ENCODE measurements at places on chromosomes 7 and 10.

- no peak for DNase-seq
Observed at GRCh38 chr10:122461367-122461728, at the start of gene HTRA1. Gene HTRA1 (plus strand): TSS chr10:122461553. CDS start chr10:122461653, 100 bp downstream.

DNA sequence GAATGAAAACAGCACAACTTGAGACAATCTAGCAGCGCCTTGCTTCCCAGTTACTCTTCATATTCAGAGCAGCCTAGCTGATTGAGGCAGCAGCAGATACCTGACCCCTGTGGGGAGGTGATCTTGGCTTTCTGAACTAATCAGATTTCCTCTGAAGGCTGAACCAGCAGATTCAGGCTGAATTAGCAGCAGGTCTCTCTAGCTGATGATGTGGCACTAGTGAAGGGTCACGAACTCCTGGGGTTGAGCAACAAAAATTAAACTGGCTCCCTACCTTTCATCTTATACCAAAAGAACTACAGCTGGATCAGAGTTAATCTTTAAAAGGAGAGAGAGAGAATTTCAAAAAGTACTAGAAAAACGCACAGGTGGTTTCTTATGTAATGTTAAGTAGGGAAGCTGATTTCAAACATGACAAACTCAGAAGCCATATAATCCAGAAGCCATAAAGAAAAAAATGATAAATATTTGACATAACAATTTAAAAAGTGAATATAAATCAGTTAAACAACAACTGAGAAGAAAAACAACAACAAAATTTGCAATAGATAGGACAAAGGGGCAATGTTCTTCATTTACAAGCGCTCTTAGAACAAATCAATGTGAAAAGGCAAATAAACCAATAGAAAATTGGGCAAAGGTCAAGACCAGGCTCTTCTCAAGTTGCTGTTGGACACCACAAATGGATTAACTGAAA, 13.5 kb downstream of the SLC25A13 start:
- no peak for DNase-seq

DNA sequence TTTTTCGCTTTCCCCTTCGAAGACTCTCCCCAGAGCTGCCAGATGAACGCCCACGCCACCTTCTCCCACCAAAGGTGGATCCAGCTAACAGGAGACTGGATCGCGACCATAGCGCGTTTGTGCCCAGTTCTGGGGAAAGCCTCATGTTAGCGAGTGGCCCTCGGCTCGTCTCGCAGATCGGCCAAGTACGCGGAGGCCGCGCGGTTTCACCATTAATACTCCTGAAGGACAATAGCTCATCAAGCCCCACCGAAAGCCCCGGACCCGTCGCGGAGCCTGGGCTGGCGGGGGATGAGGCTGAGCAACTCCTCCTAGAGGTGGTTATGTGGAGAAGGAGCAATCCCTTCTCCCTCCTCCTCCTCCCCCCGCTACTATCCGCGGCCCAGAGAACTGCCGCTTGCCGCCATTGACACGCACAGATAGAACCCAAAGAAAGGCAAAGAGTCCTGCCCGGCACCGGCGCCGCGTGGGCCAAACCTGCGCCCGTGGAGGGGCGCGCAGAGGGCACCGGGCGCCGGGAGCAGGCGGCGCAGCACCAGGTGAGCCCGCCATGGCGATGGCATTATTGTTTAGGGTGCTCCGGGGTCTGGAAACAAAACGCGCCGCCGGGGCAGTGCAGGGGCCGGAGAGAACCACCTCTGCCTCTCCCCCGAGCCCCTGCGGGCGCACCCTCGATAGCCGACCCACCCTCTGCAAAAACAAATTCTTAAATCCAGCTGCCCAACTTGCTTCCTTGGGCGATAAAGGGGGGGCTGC, at the start of gene MACROH2A2:
Gene MACROH2A2 (plus strand): TSS at position 385 of the 756 bp plus-strand sequence. CDS start 22,813 bp downstream, outside the sequence.
- no peak for DNase-seq

DNA sequence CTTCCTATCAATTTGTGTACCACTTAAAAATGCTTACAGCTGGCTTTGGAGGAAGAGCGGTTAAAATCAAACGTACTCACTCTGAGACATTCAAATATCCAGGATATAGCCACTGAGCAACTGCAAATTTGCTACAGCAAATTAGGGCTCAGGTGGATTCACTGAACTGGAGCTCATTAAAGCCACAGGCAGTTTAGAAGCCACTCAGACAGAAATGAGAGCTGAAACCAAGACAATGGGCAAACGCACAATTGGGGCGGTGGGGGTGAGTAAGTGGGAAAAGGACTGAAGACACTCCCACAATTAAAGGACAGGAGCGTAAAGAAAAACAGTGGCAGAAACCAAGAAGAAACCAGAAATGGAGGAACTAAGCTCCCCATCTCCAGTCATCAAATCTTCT, 20.5 kb downstream of the MPP7 start:
- no peak for DNase-seq

DNA sequence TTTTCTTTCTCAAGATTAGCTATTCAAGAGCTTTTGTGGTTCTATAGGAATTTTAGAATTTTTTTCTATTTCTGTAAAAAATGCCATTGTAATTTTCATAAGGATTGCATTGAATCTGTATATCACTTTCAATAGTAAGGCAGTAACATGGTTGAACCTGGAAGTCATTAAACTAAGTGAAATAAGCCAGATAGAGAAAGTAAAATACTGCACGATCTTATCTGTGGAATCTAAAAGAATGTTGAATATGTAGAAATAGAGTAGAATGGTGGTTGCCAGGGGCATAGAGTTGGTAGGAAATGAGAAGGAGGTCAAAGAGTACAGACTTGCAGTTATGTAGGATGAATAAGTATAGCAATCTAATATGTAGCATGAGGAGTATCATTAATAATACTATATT, 1073.5 kb upstream of the LRRN3 start:
- no peak for DNase-seq

- DNase-seq: no peak
Observed at GRCh38 chr7:71868797-71869196, 543.3 kb downstream of the CALN1 start.

DNA sequence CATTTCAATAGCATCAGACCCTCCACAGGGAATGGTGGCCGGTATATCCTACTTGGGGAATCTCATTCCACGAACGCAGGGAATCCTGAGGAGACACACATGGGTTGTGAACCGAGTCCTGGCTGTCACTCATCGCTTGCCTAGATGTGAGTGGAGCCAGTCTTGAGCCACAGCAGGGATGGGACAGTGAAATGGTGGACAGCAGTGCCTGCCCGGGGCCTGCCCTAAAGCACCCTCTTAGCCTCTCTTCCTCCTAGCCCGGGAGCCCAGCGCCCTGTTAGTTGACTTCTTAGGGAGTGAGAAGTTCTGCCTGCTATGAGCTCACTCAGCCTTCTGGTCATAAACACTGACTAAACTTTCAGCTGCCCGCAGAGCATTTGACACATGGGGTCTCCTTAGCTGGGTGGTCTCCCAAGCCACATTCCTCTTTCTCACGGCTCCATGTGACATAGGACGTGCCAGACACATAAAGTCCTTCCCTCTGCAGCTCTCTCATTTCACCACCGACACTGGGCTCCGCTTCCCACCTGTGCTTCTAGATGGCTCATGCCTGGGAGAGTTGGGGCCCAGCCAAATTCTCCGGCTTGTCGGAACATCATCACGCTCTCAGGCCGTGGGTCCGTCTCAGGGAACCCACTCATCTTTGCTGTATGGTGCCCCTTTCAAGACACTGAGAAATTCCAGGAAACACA, 60.9 kb downstream of the TCERG1L start:
- no peak for DNase-seq

DNA sequence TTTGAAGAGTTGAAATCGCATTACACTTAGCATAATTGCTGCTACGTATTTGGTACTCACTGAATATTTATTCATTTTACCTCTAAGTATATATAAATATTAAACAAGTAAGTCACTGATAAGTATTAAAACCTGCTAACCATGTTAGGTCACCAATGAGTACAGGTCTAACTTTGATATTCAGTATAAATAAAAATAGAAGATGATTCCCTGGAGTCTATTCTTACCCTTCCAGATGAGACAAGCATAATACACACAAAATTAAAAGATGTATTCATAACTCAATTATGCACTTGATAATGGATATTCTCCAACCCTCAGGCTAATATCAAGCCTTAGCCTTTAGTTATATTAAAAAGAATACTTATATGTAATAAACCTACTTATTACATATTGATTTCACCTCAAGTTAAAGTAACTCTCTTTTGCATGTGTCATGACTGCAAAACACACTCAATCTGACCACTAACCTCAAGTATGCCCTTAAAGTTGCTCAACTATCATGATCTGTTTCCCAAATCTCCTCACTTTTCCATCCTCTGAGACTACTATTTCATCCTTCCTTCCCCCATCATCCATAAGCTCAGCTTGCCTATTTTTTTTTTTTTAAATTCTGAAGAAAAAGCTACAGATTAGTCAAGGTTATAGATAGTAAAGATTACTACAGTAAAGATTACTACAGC, 46.8 kb downstream of the IPMK start:
- no peak for DNase-seq

GRCh38 chr10:103476046-103476768, 2.8 kb downstream of the CALHM3 start:
- DNase-seq: no peak

DNA sequence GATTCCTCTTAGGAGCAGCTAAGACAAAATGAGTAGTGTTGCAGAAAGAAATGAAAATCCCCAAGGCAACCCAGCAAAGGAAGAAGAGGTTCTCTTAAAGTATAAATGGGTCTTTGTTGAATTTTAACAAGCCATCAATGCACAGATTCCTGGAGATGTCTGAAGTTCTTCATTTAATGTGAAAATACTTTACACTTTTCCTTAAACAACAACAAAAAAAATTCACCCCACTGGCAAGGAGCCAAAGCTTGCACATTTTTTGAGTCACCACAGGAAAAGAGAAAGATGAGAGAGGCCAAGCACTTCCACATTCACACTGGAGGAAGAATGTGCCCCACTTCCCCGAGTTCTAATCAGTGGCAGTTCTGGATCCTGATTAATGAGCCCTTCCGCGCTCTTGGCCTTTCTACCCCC, 286.4 kb upstream of the MEOX2 start:
- no peak for DNase-seq

DNA sequence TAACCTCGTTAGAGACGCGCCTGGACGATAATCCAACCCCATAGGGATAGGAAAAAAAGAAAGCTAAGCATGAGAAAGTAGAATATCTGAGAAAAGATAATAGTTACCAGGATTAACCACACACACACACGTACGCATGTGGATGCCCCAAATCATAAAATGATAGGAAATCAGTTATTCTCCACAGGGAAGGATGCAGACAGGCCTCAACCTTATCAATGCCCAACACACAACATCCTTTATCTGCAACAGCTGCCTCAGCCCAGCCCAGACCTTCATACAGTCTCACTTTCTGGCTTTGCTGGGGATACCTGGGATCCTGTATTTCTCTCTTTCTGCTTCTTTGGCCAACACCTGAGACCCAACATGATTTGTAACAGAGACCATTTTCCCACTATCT, 123.0 kb downstream of the NOC3L start:
- DNase-seq: no peak

GRCh38 chr10:12077580-12078180, 8.9 kb downstream of the DHTKD1 start:
- DNase-seq: no peak

DNA sequence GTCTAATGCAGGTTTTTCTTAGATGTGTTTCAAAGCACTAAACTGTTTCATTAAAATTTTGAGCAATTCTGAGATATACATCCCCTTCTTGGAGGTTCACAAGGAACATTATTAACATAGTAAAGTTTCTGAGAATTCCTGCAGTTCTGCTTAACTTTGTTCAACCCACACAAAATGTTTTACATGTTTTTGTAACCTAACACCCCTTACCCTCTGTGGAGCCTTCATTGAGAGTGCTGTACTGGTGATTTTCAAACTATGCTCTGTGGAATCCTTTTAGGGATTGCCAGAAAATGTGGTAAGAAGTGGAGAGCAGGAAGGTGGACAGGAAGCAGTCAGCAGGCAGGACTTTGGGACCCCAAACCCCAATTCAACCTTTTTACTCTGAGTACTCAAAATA, 53.6 kb upstream of the ABCB5 start:
- DNase-seq: no peak

DNA sequence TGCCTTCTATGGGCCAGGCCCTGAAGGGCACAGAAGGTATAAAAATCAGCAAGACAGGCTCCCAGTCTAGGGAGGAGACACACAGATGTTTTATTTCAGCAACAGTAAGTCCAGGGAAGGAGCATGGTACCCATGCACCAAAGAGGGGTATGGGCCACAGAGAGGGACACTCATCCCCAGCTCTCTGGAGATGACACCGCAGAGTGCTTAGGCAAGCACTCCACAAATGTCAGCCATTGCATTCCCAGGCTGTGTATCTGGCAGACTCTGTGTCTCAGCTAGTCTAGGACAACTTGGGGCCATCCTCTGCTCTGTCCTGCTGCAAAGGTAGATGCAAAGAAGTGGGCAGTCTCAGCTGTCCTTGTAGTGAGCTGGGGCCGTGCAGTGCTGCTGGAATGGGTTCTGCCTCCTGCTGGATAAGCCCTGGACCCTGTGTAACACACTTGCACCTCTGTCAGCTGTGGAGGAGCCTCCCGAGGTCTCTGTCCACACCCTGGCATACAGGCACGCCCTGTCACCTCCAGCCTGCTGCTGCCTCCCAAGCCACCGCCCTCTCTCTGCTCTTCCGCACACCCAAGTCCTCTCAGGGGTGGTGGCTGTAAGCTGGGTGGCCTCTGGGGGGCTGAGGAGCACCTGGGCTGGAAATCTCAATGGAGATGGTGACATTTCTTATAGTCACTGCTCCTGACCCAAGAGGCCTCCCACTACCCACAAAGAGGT, 57.6 kb downstream of the VOPP1 start:
- DNase-seq: no peak

DNA sequence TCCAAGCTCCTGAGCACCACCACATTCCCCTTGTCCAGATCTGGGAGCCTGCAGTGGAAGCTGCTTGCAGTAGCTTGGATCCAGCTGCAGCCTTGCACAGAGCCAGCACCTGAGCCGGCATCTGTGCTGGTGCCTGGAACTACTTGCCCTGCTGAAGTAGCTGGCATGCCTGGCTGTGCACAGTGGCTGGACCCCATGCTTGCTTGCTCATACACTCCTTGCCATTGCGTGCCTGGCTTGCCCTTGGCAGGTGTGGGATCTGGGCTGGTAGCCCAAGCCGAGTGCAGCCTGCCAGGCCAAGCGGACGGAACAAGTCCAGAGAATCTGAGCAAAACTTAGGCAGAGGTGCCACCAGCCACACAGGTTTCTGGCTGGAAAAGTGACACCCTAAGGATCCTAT, 759.9 kb downstream of the IPMK start:
- no peak for DNase-seq

- no peak for DNase-seq
Observed at GRCh38 chr10:126170371-126170770, 217.9 kb downstream of the ADAM12 start.
